Karpas-422 (cell line): ENCODE measurements at places on chromosomes 12 and 14. TPM values are rescaled to one million over a fixed set of nuclear protein-coding genes. Genes with fewer than 3 reads are reported as not detected.

FAM90A1 gene
- total RNA-seq = not detected in 2 replicates

- no peak for DNase-seq
- H3K27me3 ChIP-seq = no peaks in the 10 kb centered on the region
- no peaks in the 10 kb centered on the region for H3K4me1 ChIP-seq
- H3K4me3 ChIP-seq = no peak overlapping the region
Observed at GRCh38 chr12:76639646-76640045, 80.1 kb upstream of the OSBPL8 start.

- DNase-seq = peak; percentile 70
- H3K27me3 ChIP-seq = no peaks in the 10 kb centered on the region
- no peak overlapping the region for H3K27ac ChIP-seq
- peak overlapping the region; percentile 2; the same call in 1 of the 2 replicates for H3K4me3 ChIP-seq
Observed at GRCh38 chr14:76846331-76847047, 20.3 kb downstream of the LRRC74A start.

DNA sequence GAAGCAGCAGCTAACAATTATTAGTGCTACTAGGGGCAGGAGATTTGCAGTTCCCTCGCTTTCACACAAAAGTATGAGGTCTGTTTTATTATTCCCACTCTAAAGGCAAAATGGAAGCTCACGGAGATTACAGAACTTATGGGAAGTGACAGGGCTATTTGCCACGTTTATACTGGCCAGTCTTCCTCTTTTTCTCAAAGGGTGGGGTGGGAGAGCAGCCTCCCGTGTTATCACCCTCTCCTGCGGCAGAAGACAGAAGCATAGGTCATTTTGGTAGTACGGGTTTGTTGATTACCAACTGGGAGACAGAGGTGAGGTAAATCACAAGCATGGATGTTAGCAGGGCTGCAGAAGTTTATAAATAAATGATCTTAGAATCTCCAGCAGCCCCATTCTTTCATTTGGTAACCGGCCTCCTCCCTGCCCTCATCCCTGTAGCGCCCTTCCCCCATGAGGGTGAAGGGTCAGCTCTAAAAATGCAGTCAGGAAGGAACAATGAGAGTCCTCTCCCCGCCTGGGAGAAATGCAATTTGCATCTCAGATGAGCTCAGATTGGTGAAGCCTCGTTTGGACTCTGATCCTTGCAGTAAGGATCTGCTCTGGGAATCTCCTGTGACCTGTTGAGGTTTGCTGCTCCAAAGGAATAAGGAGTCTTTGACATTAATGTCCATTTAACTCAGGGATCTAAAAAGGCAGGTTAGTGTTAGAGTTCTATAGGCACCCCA is 44.7 kb upstream of the SINHCAF start:
- H3K27me3 ChIP-seq = no peaks in the 10 kb centered on the region
- no peaks in the 10 kb centered on the region for H3K36me3 ChIP-seq
- no peak overlapping the region for H3K4me3 ChIP-seq
- H3K27ac ChIP-seq = no peak overlapping the region

- H3K27me3 ChIP-seq = no peaks in the 10 kb centered on the region
- peak overlapping the region; percentile 42; the same call in 1 of the 2 replicates for H3K27ac ChIP-seq
- H3K4me3 ChIP-seq = no peak overlapping the region
Observed at GRCh38 chr14:21108791-21109190, 7.9 kb downstream of the TMEM253 start.

- H3K4me3 ChIP-seq = no peak overlapping the region
- no peak for DNase-seq
- H3K4me1 ChIP-seq = peaks cover 33% of the 10 kb centered on the region
- no peaks in the 10 kb centered on the region for H3K36me3 ChIP-seq
- no peak overlapping the region for H3K27ac ChIP-seq
Observed at GRCh38 chr14:64191756-64192155, 102.4 kb downstream of the ESR2 start.

DNA sequence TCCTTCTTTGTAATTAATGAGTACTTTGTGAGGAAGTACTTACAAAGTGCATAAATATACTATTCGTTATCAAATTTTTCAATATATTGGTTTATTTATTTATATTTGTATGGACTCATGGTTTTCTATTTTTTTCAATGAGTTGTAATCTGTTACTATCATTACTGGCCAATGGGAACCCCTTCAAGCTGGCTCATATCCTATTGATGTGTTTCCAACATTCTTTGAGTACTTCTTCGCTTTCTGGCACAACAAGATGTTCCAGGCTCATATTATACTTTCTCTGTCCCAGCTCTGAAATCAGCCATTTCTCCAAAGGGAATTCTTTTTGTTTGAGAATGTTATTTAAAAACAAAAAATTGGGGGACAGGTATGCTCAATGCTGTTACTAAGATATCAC is 17.5 kb downstream of the YBX3 start:
- H3K4me1 ChIP-seq = no peaks in the 10 kb centered on the region
- H3K27ac ChIP-seq = no peak overlapping the region
- no peaks in the 10 kb centered on the region for H3K36me3 ChIP-seq
- no peak for DNase-seq

DNA sequence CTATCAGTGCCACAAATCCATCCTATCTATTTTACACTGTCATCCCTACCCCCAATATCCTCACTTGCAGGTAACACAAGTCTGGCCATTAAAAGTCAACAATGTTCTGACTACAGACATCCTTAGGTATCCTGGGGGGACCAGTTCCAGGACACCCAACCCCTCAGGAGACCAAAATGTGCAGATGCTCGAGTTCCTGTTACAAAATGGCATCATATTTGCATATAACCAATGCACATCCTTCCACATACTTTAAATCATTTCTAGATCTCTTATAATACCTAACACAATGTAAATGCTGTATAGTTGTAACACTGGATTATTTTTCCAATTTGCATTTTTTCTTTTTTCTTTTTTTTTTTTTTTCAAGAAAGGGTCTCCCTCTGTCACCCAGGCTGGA is 6.9 kb downstream of the SYCP3 start:
- no peak overlapping the region for H3K4me3 ChIP-seq
- no peak overlapping the region for H3K27ac ChIP-seq
- H3K4me1 ChIP-seq = no peaks in the 10 kb centered on the region
- DNase-seq = no peak
- no peaks in the 10 kb centered on the region for H3K27me3 ChIP-seq

GRCh38 chr14:101076451-101077198 is 173.1 kb upstream of the RTL1 start:
- DNase-seq = no peak
- H3K36me3 ChIP-seq = no peaks in the 10 kb centered on the region
- H3K27me3 ChIP-seq = no peaks in the 10 kb centered on the region
- no peak overlapping the region for H3K4me3 ChIP-seq

DNA sequence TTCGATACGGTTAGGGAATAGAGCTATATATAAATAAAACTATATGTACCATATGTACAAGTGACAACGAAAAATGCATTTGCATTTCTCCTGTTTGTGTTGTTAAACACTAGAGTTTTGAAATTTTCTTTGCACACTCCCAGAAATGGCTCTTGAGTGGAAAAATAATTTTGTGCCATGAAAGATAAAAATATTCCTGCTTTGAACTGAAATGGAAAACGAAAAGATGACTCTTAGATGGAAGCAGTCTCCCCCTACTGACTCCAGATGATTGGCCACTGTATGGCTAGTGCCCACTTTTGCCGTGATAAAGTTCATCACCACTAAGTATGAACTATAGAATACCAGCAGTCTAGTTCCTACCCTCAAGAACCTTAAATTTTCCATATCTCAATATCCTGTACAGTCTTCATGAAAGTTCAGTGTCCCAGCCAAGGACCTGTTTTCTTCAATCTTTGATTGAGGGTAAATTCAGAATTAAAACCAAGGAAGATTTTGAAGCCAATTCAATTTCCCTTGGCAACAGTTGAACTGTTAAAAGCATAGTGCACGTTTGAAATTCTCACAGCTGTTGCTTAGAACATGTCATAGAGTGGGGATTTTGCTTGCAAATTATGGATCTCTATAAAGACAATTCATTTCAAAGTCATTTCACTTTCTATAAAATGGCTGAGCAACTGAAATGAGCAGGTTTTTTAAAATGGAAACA is 1.6 kb upstream of the PPP2R5E start:
- peak overlapping the region; percentile 80; the same call in 1 of the 2 replicates for H3K27ac ChIP-seq
- H3K4me1 ChIP-seq = peaks cover 31% of the 10 kb centered on the region
- peak; percentile 72 for DNase-seq
- H3K36me3 ChIP-seq = peaks cover under 1% of the 10 kb centered on the region
- no peaks in the 10 kb centered on the region for H3K27me3 ChIP-seq

DNA sequence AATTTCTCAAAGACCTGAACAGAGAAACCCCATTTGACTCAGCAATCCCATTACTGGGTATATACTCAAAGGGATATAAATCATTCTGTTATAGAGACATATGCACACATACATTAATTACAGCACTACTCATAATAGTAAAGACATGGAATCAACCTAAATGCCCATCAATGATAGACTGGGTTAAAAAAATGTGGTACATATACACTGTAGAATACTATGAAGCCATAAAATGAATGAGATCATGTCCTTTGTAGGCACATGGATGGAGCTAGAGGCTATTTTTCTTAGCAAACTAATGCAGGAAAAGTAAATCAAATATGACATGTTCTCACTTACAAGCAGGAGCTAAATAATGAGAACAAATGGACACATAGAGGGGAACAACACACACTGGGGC is 303.8 kb downstream of the BTG1 start:
- no peak overlapping the region for H3K4me3 ChIP-seq
- H3K36me3 ChIP-seq = no peaks in the 10 kb centered on the region
